ENCODE measurements at places on chromosomes 16 and 17.

GRCh38 chr17:39400547-39401411 is 647 bp downstream of the FBXL20 start:
- peak; percentile 74 for DNase-seq

DNA sequence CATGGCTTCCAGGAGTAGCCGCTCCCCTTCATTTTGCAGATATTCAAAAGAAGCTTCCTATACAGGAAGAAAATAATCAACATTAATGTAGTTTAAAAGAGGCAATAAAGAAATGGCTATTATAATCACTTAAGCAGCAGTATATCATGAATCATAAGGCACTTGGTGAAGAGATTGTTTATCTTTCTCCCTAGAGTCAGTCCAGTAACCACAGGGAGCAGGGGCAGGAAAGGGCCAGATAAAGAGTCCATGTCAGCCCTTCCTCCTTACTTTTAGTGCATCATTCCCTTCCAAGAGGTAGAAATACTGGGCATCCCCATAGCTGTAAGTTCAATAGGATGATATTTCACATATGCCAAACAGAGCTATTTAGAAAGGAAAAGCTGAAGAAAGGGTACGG is 184.6 kb upstream of the C17orf78 start:
- no peak for DNase-seq

GRCh38 chr17:73197161-73197560 is 4.3 kb downstream of the COG1 start:
- peak; percentile 29 for DNase-seq

DNA sequence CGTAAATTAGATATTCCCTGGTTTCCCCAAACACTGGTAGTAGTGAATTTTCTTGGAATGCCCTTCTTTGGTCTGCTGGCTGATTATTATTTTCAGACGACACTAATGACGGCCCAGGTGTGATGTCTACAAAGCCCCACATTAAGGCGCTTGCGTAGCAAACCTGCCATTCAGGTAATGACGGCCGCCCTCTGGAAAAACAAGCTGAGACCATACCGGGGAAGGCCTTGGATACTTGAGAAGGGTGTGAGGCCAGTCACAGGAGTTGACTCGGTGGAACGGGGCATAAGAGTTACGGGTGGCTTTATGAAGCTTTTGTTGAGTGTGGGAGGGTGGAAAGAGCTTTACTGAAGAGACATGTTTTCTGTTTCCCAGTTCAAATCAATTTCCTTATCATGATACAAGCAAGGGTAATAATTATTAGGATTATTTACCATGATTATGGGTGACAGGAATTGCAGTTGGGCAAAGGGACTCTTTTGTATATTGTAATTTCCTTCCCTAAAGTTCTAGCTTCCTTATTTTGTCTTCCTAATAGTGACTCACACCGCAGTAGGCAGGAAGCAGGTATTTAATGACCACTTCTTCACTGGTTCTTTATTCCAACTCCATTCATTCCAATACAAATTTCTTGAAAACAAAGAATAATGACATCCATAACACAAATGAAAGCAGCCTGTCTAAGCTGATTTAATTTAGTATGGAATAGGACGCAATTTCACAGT is 24.8 kb downstream of the KRT23 start:
- DNase-seq, result no peak

DNA sequence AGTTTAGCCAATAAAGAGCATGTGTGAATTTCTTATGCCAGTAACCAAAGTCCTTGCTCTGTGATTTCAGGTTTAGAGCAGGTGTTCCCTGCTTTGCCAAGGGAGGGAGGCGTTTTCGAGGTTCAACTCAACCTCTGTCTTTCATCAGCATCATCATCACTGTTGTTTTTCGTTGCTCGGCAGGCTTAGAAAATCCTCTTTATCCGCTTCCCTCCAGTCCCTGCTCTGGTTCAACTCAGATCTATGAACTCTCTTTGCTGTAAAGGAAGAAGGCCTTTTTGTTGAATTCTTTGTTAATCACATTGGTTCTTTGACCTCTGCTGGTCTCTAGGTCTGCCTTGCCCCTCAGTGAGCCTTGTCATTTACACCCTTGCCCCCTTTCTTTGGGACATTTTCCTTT is 243.9 kb upstream of the RBFOX1 start:
- no peak for DNase-seq

Data from coronary artery (tissue), 2 donors.